Neural progenitor cell (in vitro differentiated cells): ENCODE measurements at places on chromosomes 3 and 15. TPM values are rescaled to one million over a fixed set of nuclear protein-coding genes. Genes with fewer than 3 reads are reported as not detected.
A peak's percentile ranks its signal among the peaks of the same experiment; 100 is the strongest.

DNA sequence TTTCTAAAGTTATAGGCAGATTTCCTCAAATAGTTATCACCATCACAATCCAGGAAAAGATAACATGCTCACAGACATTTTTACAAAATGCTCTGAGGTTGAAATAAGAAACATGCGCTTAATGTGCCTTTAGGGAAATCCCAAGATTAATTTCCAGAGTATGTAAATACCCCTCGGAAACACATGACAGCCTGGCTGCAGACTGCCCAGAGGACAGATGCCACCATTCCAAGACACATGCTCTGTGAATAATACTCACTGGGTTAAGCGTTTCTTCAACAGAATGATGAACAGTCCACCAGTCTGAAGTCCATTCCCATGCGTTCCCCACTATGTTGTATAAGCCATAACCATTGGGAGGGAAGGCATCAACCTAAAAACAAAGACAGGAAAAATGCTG is 56.5 kb downstream of the SUMF1 start:
- no peaks in the 10 kb centered on the region for H3K4me1 ChIP-seq
- H3K27ac ChIP-seq = no peak overlapping the region
- H3K4me3 ChIP-seq = no peak overlapping the region
- no peaks in the 10 kb centered on the region for H3K36me3 ChIP-seq
- no peak for DNase-seq

DNA sequence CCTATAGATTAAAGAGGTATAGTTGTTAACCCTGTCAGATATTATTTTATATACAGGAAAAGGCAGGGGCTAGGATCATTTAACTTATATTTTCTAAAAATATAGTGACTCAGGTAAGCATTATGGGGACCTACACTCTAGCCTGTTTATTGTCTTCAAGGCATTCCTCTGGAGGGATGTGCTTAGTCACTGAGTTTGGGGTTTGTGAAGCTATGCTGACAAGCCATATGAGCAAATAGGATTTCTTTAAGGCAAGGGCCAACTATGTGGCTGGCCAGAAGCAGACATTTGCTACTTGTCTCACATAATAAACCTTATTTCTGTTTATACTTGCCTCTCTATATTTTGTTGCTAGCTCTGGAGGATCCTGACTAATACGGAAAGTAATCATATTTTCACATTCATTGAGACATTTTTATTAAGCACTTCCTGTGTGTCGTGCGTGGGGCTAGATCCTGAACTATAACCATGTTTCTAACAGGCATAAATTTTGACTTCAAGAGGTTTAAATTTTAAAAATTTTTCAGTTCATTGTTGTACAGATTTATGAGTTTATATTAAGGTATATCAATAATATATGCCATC is 153.4 kb downstream of the OTOL1 start:
- H3K27ac ChIP-seq = no peak overlapping the region
- no peaks in the 10 kb centered on the region for H3K4me1 ChIP-seq
- no peaks in the 10 kb centered on the region for H3K27me3 ChIP-seq
- H3K4me3 ChIP-seq = no peak overlapping the region

GRCh38 chr3:126433496-126434263 is 39.0 kb downstream of the CFAP100 start:
- no peaks in the 10 kb centered on the region for H3K27me3 ChIP-seq
- H3K36me3 ChIP-seq = no peaks in the 10 kb centered on the region
- no peak overlapping the region for H3K4me3 ChIP-seq
- no peaks in the 10 kb centered on the region for H3K4me1 ChIP-seq
- H3K27ac ChIP-seq = no peak overlapping the region

GRCh38 chr3:151404316-151404715 is 19.8 kb upstream of the P2RY12 start:
- no peaks in the 10 kb centered on the region for H3K4me1 ChIP-seq
- H3K27me3 ChIP-seq = no peaks in the 10 kb centered on the region
- DNase-seq = no peak
- no peak overlapping the region for H3K4me3 ChIP-seq
- H3K27ac ChIP-seq = no peak overlapping the region

GRCh38 chr3:67484085-67484484 is 170.3 kb downstream of the SUCLG2 start:
- DNase-seq = no peak
- no peak overlapping the region for H3K4me3 ChIP-seq
- no peaks in the 10 kb centered on the region for H3K36me3 ChIP-seq
- H3K4me1 ChIP-seq = no peaks in the 10 kb centered on the region

DNA sequence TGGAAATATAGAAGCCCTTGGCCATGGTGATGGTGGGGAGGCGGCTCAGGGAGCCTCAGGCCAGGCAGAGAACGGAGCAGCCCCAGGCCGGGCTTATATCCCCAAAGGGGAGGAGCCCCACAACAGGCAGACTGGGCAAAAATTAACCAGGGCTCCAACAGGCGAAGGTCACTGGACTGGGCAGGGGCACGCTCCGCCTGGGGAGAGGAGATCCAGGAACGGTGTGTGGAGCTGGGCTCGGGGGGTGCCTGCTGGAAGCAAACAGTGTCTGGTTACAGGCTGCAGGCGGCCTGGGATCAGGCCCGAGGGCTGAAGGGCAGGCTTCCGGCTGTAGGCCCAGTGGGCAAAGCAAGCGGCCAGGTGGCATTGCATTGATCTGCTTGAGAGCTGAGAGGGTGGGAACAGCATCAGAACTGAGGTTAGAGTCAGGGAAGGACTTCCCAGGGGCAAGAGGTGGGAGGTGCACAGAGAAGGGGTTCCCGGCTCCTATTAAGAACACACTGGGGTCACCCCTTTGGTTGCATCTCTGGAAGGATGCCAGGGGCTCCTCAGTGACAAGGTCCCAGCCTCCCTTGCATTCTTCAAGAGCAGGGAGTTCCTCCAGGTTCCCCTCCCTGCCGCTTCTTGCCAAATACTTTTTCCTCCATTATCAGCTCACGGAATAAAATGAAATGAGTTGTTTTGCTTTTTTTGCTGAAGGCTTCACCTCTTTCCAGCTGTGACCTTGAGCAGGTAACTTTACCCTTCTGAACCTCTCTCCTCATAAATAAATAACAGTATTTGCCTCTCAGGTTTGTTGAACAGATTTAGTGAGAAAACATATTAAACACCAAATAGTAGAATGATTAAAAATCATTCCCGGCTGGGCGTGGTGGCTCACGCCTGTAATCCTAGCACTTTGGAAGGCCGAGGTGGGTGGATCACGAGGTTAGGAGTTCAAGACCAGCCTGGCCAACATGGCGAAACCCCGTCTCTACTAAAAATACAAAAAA is 7.8 kb downstream of the ANPEP start:
- H3K27me3 ChIP-seq = no peaks in the 10 kb centered on the region
- peak; percentile 37 for DNase-seq
- no peak overlapping the region for H3K4me3 ChIP-seq
- H3K4me1 ChIP-seq = peaks cover 12% of the 10 kb centered on the region
- no peak overlapping the region for H3K27ac ChIP-seq
- H3K36me3 ChIP-seq = no peaks in the 10 kb centered on the region

Gene DNAH1
- total RNA-seq = 0.80 and 2.1 TPM in 2 replicates

DNA sequence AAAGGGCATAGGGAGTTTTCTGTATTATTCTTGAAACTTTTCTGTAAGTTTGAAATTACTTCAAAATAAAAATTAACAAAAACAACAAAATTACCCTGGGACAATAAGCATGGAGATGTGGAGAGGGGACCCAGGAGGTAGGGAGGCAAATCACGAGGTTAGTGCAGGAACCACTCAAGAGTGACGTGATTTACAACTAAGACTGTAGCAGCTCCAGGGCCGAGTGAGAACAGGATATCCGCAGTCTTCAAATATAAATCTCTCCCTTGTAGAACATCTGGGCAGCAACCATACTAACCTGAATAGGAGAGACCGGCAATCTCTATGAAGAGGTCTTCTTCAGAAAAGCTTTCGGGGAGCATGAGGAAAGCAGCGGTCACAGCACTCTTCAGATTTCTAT is 17.3 kb downstream of the TAMM41 start:
- no peak for DNase-seq
- H3K27ac ChIP-seq = no peak overlapping the region
- no peaks in the 10 kb centered on the region for H3K4me1 ChIP-seq
- H3K4me3 ChIP-seq = no peak overlapping the region
- H3K27me3 ChIP-seq = no peaks in the 10 kb centered on the region

- H3K4me3 ChIP-seq = no peak overlapping the region
- peaks cover 9% of the 10 kb centered on the region for H3K4me1 ChIP-seq
- DNase-seq = no peak
- no peak overlapping the region for H3K27ac ChIP-seq
- H3K27me3 ChIP-seq = peaks cover 9% of the 10 kb centered on the region
Measured at GRCh38 chr15:31214158-31214863, 112.3 kb upstream of the KLF13 start.

Gene ARHGEF3
- 0.52 and 2.9 TPM in 2 replicates for total RNA-seq

DNA sequence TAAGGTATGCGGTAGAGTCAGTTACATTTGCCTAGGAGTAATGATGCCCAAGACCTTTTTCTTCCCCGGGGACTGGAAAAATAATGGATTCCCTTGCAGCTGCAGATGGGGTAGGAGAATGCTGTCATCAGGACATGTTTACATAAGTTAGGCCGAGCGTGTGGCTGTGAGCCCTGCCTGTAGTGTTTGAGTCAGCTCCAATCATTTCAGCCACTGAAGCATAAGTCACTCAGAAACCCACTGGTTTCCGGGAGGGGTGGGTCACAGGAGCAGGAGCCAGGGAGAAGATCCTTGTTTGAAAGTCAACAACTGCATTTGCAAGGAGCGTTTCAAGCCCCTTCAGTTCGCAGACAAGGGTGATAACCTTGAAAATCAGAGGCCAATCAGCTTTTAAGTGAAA is 562.3 kb downstream of the MCTP2 start:
- H3K27ac ChIP-seq = no peak overlapping the region
- no peaks in the 10 kb centered on the region for H3K27me3 ChIP-seq
- H3K4me1 ChIP-seq = peaks cover 9% of the 10 kb centered on the region
- peak; percentile 37 for DNase-seq

- H3K27me3 ChIP-seq = peaks cover 32% of the 10 kb centered on the region
- H3K27ac ChIP-seq = no peak within 1 kb of the TSS
- H3K4me1 ChIP-seq = peaks cover 16% of the 10 kb centered on the region
- peak within 1 kb of the TSS; percentile 42 for H3K4me3 ChIP-seq
Measured at GRCh38 chr3:12158387-12159226, at the start of gene TIMP4. TSS of gene TIMP4 (minus strand) at chr3:12158912. CDS start at chr3:12158840, 72 bp downstream.

Gene LAMB2
- 75.4 and 137 TPM in 2 replicates for total RNA-seq

- H3K27me3 ChIP-seq = no peaks in the 10 kb centered on the region
- no peak overlapping the region for H3K4me3 ChIP-seq
- H3K4me1 ChIP-seq = peaks cover 44% of the 10 kb centered on the region
- DNase-seq = no peak
Measured at GRCh38 chr3:66602691-66603090, 101.9 kb upstream of the LRIG1 start.

Gene GRIP2
- total RNA-seq = 0.25 TPM in 1 of 2 replicates, not detected in the other

DNA sequence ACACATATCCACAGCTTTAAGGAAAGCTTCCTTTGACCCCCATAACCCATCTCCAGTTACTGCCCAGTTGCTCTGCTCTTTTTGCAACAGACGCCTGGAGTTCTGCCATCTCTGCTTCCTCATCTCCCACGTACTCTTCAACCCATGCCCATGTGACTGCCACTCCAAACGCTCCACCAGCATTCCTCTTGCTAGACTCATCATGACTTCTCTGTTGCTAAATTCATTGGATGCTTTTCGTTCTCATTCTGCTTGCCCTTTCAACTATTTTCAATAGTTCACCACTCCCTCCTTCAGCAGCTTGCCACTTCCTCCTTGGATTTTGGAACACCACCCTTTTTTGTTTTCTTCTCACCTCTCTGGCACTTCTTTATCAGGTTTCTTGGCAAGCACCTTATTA is 2.7 kb upstream of the KNSTRN start:
- H3K4me3 ChIP-seq = no peak overlapping the region
- peaks cover 12% of the 10 kb centered on the region for H3K4me1 ChIP-seq
- H3K27ac ChIP-seq = no peak overlapping the region
- H3K27me3 ChIP-seq = no peaks in the 10 kb centered on the region
- H3K36me3 ChIP-seq = no peaks in the 10 kb centered on the region
- DNase-seq = no peak

Gene FBXO40
- not detected in 2 replicates for total RNA-seq

Gene DNAJC17
- total RNA-seq = 23.3 and 49.3 TPM in 2 replicates

Gene HESX1
- total RNA-seq = 42.1 and 50.6 TPM in 2 replicates

DNA sequence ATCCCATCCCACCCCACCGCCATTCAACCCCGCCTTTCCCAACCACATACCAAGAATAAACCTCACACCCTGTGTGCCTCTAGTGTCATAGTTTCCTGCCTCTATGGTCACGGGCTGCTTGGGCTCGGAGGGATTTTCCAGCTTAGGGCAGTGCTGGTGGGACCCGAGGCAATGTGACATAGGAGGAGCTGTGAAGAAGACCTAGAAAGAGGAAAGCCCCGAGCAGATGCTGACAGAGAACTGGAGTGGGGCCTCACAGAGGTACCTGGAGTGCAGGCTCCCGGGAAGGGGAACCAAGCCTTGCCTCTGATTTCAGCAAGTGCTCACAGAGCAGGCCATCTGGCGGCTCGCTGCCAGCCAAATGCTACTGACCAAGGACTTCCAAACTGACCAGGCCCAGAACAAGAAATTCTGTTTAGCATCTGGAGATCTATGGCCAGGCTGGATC is 27.5 kb downstream of the BHLHE40 start:
- no peak for DNase-seq
- H3K27me3 ChIP-seq = no peaks in the 10 kb centered on the region
- no peaks in the 10 kb centered on the region for H3K4me1 ChIP-seq
- H3K36me3 ChIP-seq = no peaks in the 10 kb centered on the region
- no peak overlapping the region for H3K4me3 ChIP-seq
- no peak overlapping the region for H3K27ac ChIP-seq

Gene KLF15
- 3.3 and 7.2 TPM in 2 replicates for total RNA-seq

Gene FOXL2
- total RNA-seq = not detected in 2 replicates

DNA sequence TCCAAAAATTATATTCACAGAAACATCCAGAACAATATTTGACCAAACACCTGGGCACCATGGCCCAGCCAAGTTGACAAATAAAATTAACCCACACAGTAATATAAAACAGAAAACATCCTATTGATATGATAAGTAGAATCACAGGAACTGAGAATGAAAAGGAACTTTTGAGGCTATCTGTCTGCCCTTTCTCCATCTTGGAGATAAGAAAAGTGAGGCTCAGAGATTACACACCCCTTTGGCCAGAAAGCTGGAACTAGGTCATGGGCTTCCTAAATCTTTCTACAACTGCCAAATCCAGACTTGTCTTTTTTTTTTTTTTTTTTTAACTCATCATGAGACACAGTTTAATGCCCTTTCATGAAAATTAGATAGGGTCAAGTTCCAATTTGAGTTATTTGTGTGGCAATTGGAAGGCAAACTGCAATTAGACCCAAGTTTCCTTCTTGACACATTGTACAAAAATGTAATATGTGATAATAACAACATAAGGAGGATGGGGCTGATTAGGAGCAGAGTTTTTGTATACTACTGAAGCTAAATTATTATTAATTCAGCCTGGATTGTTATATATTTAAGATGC is 137.2 kb downstream of the RPL22L1 start:
- DNase-seq = no peak
- H3K27ac ChIP-seq = no peak overlapping the region
- peaks cover 5% of the 10 kb centered on the region for H3K4me1 ChIP-seq

GRCh38 chr3:77536038-77536775 is 496.3 kb downstream of the ROBO2 start:
- peaks cover 7% of the 10 kb centered on the region for H3K4me1 ChIP-seq
- peak; percentile 38 for DNase-seq
- H3K27me3 ChIP-seq = no peaks in the 10 kb centered on the region
- no peaks in the 10 kb centered on the region for H3K36me3 ChIP-seq

Gene SPATA12
- total RNA-seq = 0.12 and 0.17 TPM in 2 replicates

Gene CAMK2N2
- 0.71 TPM in 1 of 2 replicates, not detected in the other for total RNA-seq

Gene WDR93
- 0.51 and 0.62 TPM in 2 replicates for total RNA-seq

- no peak overlapping the region for H3K4me3 ChIP-seq
- no peaks in the 10 kb centered on the region for H3K36me3 ChIP-seq
- DNase-seq = no peak
- H3K4me1 ChIP-seq = peaks cover 31% of the 10 kb centered on the region
- H3K27me3 ChIP-seq = no peaks in the 10 kb centered on the region
Measured at GRCh38 chr15:66096688-66097058, 156.9 kb downstream of the MEGF11 start.
